ENCODE measurements at places on chromosomes 1 and 21.

- no peak for DNase-seq
Measured at GRCh38 chr1:32111040-32111623, 3.3 kb downstream of the KPNA6 start.

GRCh38 chr1:172212124-172212523 is 208.4 kb upstream of the C1orf105 start:
- no peak for DNase-seq

GRCh38 chr1:61255358-61255703 is 173.0 kb downstream of the NFIA start:
- no peak for DNase-seq

- peak; percentile 46 for DNase-seq
Measured at GRCh38 chr1:18302788-18303413, 177.8 kb upstream of the KLHDC7A start.

DNA sequence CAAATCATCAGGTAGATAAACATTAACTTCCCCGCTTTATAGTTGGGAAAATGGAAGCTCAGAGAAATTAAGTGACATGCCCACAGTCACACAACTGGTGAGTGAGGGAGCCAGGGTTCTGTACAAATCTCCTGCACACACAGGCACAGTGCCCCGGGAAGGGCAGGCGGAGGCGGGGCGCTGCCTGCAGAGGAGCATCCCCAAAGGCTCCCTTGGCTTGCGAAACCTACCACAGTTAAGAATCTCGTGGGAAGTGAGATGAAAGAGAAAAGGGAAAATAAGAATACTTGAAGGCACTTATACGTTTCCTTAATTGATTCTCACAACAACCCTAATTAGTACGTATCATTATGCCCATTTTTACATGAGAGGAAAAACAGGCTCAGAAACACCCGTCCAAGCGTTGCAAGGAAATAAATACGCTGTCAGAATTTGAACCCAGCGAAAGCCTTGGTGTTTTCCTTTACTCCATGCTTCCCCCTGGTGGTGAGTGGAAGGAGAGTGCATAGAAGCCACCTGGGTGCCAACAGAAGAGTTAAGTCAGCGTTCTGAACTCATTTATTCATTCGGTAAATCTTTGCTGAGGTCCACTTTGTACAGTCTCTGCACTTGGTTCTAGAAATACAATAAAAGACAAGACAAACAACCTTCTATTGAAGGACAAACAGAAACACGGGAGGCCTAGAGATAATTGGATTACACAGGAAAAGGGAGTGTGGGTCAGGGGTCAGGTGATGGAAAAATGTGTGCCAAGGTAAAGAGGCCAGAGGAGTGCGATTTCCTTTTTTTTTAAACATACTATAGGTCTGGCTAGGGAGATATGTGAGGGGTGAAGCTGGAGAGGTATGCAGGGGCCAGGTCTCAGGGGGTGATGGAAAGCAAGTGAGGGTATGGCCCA is 28.4 kb downstream of the ACP6 start:
- DNase-seq = no peak

DNA sequence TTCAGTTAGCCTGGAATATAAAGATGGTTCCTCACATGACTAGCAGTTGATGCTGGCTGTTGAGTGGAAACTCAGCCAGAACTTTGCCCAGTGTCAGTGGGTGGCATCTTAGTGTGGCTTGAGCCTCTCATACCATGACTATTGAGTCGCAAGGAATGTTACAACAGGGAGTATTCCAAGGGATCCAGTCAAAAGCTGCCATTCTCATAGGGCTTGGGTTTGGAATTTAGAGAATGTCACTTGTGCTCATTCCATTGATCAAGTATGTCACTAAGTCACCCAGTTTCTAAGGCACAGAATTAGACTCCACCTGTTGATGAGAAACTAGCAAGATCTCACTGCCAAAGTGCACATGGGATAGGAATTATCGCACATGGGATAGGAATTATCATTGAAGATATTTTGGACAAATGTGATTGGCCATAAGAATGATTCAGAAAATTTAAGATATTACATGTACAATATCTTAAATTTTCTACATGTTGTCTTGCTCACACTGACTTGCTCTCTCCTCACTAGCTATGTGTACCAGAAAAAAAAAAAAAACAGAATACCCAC is 1290.7 kb upstream of the ADGRL2 start:
- no peak for DNase-seq

- no peak for DNase-seq
Measured at GRCh38 chr1:88537787-88538186, 146.3 kb upstream of the PKN2 start.

DNA sequence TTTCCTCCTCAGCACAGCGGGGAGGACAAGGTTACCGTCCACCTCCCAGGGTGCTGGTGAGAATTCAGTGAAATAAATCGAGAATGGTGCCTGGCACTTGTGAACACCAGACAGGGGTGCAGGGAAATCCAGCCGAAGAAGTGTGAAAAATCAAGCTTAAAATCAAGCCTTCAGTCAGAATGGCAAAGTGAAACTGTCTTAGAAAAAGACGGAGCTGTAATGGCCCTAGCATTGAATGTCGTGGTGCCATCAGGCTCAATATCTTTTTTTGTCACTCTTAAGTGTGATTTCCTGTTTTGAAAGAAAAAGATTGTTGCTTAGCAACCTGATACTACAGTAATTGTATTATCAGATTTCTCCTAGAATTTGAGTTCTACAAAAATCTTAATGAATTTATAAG is 22.1 kb downstream of the EDARADD start:
- no peak for DNase-seq

Measured in posterior cingulate gyrus (tissue), 11 donors.